Activated naive CD4-positive, alpha-beta T cell treated with anti-CD3 and anti-CD28 coated beads, Interleukin-2, amount 50 U/mL, for 16 hours (primary cell): ENCODE measurements at places on chromosomes 4 and X.

DNA sequence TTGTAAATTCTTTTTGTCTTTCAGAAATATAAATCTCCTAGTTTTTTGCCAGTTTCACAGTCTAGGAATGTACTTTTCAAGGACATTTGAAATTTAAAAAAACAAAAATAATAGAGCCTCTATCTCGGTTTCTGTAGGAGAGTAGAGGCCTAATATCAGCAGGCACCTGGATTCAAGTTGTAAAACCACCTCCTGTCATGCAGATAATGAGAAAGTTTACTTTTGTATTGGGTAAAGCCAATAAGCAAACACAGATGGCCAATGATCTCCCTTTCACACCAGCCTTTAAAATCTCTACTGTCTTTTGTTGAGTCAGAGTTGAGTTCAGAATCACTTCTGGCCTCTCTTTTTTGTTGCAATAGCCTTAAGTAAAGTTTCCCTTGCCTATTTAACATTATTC, 1499.9 kb downstream of the PCDH18 start:
- no peak for DNase-seq

GRCh38 chr4:87141428-87141827, 79.0 kb downstream of the KLHL8 start:
- DNase-seq = no peak

GRCh38 chr4:129092631-129093190, 628 bp downstream of the SCLT1 start:
- no peak for DNase-seq

DNA sequence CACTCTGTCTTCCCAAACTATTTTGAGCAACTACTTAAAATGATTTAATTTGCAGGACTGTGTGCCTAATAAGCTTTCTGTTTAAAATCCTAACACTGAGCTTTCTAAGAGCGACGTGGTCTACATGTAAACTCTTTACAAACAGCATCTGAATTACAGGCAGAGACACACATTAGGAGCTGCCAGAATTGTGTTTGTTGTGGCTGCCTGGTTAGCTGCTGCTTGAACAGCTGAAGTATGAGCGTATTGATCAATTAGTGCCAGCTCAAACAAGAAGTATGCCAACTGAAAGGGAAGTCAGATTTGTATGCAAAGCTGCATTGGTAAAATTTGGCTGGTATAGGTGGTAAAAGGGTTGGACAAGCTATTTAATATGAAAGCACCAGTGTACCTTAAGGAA, 384.4 kb downstream of the PCDH7 start:
- DNase-seq = no peak

GRCh38 chrX:21153503-21153902, 220.7 kb upstream of the CNKSR2 start:
- no peak for DNase-seq

GRCh38 chr4:70367813-70368212, 7.3 kb downstream of the SMR3A start:
- no peak for DNase-seq

- no peak for DNase-seq
These were observed 6.0 kb downstream of the RBPJ start for GRCh38 chr4:26326791-26327190.

GRCh38 chr4:11404431-11404830, 24.3 kb downstream of the HS3ST1 start:
- no peak for DNase-seq

GRCh38 chr4:40379248-40379647, 44.1 kb downstream of the CHRNA9 start:
- no peak for DNase-seq

GRCh38 chr4:13865871-13866669, 238.5 kb upstream of the BOD1L1 start:
- no peak for DNase-seq

GRCh38 chr4:81876106-81876505, 404.4 kb upstream of the RASGEF1B start:
- DNase-seq = no peak

DNA sequence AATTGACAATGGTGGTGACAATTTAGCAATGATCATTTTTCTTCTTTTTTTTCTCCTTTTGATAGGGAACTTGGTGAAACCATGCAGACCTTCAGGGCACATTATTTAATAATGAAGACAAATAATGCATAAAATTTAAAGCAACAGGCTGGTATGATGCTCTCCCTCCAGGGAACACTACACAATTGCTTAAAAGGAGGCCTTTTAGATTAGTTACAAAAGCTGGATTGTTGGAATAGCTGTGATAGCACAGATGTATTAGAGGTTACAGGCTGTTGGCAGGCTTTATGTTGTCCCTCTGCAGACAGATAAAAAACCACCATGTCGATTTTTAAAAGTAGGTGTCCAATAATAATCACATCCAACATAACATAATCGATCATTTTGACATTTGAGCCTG, 307.0 kb downstream of the ADGRL3 start:
- DNase-seq = no peak

- DNase-seq = no peak
These were observed 21.7 kb upstream of the CSN1S1 start for GRCh38 chr4:69909195-69909594.

GRCh38 chr4:114684462-114684861, 85.9 kb downstream of the UGT8 start:
- DNase-seq = no peak

GRCh38 chrX:4570151-4570550, 856.7 kb upstream of the PRKX start:
- no peak for DNase-seq

- DNase-seq = no peak
These were observed 16.6 kb upstream of the PTCHD1 start for GRCh38 chrX:23317799-23318724.

DNA sequence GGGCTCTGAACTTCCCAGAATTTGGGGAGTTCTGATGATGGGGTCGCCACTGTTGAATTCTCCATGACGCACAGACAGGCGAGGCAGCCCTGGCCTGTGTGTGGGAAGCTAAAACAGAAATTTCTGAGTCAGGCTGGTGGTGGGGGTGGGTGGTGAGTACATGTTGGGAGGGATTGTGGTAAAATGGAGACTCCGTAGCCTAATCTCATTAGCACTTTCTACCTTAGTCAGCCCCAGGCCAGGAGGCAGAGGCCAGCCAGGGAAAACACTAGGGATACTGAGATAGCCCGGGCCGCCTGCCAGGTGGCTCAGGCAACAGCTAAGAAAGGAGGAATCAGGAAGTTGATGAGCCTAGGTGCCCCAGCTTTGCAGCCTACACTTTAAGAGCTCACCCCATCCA, 39.3 kb upstream of the NHSL2 start:
- no peak for DNase-seq

DNA sequence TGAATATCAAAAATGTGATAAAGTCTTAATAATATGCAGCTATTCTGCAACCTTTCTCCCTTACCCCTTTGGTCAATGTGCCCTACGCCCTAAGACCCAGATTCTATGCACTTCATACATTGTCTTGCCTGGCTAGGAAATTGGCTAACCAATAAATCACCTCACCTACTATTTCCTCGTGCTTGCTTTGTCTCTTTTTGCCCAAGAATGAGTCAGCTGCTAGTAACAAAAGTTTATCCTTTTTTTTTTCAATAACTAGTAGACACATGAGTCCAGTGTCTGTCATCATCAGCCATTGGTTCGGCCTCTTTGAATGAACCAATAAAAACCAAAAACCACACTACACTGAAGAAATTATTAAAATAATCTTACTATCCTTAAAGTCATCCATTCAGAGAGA, 387.1 kb downstream of the PPP3CA start:
- no peak for DNase-seq

- DNase-seq = no peak
These were observed 39.3 kb upstream of the SMARCAD1 start for GRCh38 chr4:94168321-94168720.

- no peak for DNase-seq
These were observed 497.5 kb downstream of the KCNIP4 start for GRCh38 chr4:21451032-21451431.

- no peak for DNase-seq
These were observed 37.9 kb upstream of the OTUD4 start for GRCh38 chr4:145218251-145218650.

- DNase-seq = no peak
These were observed 274.6 kb upstream of the GALNTL6 start for GRCh38 chr4:171538601-171539100.

DNA sequence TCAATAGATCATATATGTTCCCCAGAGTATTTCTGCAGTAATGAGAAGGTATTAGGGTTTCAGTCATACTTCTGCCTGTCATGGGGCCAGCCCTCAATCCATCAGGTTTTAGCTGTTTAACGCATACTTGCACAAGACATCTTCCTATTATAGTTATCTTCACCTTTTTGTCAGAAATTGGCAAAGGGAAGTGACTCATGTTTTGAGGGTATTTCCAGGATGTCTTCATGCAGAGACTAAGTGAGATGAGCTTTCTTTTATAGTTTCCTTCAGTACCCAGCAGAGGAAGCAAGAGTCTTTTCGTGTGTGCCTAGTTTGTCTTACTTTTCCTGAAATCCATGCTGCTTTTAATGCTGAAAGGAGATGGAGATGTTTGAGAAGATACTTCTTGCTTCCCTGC, 9.5 kb downstream of the CSTF2 start:
- DNase-seq = peak; percentile 9

- DNase-seq = no peak
These were observed 24.8 kb downstream of the NELFA start for GRCh38 chr4:1983846-1984405.

DNA sequence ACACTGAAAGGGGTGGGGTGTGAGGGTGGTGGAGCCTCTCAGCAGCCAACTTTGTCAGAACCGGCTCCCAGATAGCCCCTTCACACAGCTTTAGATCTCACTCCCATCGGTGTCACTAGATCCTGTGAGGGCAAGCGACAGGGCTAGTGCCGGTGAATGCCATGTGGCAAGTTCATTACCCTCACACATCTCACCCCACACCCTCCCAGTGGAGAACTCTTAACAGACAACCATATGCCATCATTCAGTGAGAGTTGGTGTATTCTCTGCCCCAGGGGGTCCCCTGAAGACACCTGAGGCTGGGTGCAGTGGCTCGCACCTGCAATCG, 15.3 kb downstream of the SEPTIN6 start:
- no peak for DNase-seq

- no peak for DNase-seq
These were observed 61.1 kb downstream of the HELT start for GRCh38 chr4:185079271-185079905.

DNA sequence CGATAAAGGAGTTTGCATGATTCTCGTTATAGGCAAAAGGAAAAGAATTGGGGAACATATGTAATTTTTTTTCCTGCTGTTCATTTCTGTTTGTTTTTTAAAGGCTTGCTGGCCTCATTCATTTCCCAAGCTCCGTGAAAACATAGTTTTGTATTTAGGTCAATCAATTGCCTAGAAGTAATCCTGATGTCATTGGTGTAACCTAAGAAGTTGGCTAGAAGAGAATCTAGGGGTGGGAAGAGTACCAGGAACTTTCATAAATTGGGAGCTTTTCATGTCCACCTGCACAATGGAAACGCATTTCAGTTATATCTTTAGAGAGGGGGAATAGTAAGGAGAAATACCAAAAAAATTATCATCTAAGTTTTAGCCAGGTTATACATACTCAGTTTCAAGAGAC, 3.8 kb downstream of the RAPGEF2 start:
- DNase-seq = no peak

- DNase-seq = no peak
These were observed 1003.7 kb upstream of the SLIT2 start for GRCh38 chr4:19248023-19248422.

GRCh38 chr4:77579406-77580076, 26.1 kb upstream of the CXCL13 start:
- DNase-seq = no peak

GRCh38 chr4:58776627-58777026, 1666.4 kb upstream of the IGFBP7 start:
- no peak for DNase-seq

GRCh38 chr4:114208574-114209151, 229.2 kb upstream of the ARSJ start:
- no peak for DNase-seq

DNA sequence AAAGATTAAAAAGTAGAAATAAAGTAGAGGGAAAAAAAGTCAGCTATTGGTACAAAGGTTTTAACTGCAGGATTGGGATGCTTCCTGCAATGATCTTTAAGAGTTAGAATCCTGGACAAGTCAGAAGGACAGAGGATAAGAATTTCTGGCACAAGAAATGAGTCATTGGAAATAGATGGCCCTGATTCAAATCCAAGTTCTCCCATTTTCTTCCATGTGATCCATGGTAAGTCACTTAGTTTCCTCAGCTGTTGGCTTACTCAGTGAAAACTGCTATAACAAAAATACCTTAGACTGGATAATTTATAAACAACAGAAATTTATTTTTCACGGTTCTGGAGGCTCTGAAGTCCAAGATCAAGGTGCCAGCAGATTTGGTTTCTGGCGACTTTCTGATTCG, 13.3 kb upstream of the TBC1D19 start:
- DNase-seq = no peak

DNA sequence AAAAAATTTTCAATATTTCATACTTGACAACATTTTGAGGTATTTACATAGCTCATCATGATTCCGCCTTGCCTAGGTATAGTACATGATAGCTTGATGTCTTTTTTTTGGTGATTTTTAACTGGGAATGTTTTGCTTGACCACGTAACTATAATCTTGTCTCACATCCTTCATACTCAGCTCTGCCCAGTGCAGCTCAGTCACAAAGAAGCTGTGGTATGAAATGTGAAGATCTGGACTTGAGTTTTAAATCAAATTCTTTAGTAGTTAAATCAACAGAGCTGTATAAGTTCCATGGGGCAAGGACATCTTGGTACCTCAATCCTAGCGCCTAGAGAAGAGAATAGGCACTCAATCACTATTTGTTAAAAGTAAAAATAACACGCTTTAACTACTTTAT, 276.3 kb upstream of the DKK2 start:
- DNase-seq = no peak

DNA sequence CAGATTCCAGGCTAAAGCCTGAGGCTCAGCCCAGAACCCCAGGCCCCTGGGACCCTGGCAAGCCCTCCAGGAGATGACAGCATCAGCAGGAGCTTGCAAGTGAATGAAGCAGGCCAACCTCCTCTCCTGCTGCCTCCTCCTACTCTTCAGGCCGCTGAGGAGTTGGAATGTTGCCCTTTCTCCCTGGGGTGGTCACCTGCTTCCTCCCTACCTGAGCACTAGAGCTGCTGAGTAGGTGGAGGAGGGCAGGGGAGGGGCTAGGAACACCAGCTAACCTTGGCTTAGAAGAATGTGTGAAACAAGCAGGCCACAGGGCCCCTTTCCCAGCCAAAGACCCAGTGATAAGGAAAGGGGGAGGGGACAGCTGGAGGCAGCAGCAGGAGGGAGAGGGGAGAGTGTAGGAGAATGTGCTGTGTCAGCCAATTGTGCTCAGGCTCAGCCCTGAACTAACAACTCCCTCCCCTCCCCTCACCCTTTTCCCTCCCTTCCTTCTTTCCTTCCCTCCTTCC, 58.0 kb downstream of the PJA1 start:
- no peak for DNase-seq

GRCh38 chr4:122847931-122848330, 21.3 kb downstream of the FGF2 start:
- no peak for DNase-seq
